ENCODE measurements at places on chromosomes 4 and X.
A peak's percentile ranks its signal among the peaks of the same experiment; 100 is the strongest.

- no peak for DNase-seq
These were observed 62.6 kb downstream of the DDX53 start for GRCh38 chrX:23062359-23062758.

DNA sequence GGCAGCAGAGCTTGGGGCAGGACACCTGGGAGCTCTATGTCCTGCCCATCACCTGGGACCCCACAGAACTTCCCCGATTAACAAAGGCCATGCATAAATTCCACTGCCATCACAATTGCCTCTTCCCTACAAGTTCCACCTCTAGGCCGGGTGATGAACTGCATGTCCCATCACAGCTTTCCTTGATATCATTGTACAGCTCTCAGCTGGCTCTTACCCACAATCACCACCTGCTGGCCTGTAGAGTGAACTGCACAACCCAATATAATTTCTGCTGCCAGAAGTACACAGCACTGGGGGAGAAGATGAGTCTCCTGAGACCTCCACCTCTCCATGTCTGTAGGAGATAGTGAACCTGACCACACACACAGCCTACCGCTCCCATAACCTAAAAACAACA lies 285.0 kb upstream of the AADAT start:
- DNase-seq: peak; percentile 17

GRCh38 chrX:100695991-100696390 lies 35.9 kb downstream of the SYTL4 start:
- DNase-seq: no peak

GRCh38 chr4:41365681-41366080 lies 109.0 kb downstream of the UCHL1 start:
- no peak for DNase-seq

- DNase-seq: no peak
These were observed 101.8 kb downstream of the AGTR2 start for GRCh38 chrX:116272322-116272721.

DNA sequence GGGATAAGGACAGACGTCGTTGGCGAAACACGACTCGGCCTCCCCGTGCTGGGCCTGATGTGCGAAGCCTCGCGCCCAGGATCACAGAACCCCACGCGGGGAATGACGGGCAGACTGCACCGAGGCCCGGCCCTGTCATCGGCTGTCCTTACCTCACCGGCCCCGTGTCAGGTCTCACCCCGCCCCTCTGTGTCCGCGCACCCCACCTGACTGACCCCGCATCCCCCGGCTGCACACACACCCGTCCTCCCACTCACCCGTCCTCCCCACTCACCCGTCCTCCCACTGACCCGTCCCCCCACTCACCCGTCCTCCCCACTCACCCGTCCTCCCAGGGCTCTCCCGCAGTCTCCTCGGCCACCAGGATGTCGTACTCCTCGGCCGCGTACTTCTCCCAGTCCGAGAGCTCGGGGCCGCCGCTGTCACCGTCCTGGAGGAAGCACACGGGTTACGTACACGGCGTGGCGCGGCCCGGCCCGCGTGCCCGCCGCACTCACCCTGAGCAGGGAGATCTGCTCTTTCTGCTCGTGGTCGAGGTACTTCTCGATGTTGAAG lies 19.8 kb upstream of the GTPBP6 start:
- DNase-seq: no peak

DNA sequence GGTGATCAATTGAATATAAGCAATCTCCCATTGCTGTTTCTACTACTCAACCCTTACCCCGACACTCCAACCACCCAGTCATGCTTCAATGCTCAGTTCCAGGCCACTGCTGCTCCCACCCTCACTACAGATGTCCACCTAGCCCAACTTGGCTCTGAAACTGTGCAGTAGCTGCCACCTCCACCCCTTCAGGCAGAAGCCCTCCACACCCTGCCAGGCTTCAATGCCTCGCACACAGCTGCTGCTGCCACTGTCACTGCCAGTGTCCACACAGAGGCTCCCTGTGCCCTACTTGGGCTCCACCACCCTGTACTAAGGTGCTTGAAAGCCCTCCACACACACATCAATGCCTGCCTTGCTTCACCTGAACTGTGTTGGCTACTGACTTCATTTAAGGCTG lies 34.6 kb downstream of the LAMTOR3 start:
- DNase-seq: no peak

DNA sequence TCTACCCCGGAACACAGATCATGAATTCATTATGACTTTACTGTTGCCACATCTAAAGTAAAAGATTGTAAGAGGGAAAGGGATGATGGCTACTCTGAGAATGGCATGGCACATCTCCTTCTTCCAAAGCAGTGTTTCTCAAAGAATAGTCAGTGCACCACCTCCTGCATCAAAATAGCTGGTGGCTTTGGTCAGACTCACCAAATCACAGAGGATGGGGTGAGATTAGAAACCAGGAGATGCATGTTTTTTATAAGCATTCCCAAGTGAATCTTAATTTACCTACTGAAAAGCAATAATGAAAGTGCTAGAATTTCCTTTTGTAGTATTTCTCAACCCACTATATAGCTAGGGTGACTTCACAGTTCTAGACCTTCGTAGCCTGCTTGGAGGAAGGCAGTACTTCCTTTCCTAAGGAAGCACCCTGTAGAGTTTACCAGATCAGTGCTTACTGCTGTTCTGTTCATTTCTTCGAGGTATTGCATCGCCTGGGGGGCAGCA lies 340.8 kb upstream of the KLF3 start:
- DNase-seq: no peak

- DNase-seq: peak; percentile 20
These were observed 112.2 kb upstream of the MAP3K15 start for GRCh38 chrX:19627533-19627932.

GRCh38 chrX:109374262-109374960 lies 107.5 kb downstream of the GUCY2F start:
- DNase-seq: no peak

- no peak for DNase-seq
These were observed 413.8 kb downstream of the FAT4 start for GRCh38 chr4:125728568-125728967.

GRCh38 chr4:53309321-53310040 lies 56.4 kb downstream of the SCFD2 start:
- no peak for DNase-seq

DNA sequence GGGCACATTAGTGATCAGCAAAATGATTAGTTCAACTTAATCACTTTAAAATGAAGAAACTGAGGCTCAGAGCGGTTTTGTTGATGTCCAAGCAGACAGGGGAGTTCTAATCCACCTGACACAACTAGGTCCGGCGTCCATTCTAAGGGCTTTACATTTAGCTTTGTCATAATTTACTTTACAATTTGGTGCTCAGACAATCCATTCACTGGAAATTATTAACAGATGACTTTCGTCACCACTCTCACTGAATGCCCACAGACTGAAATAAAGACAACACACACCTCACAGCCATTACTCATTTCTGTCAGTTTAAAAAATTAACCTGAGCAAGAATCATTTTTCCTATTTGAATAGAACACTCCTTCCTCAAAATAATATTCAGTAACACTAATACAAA lies 10.8 kb downstream of the NR3C2 start:
- DNase-seq: no peak

DNA sequence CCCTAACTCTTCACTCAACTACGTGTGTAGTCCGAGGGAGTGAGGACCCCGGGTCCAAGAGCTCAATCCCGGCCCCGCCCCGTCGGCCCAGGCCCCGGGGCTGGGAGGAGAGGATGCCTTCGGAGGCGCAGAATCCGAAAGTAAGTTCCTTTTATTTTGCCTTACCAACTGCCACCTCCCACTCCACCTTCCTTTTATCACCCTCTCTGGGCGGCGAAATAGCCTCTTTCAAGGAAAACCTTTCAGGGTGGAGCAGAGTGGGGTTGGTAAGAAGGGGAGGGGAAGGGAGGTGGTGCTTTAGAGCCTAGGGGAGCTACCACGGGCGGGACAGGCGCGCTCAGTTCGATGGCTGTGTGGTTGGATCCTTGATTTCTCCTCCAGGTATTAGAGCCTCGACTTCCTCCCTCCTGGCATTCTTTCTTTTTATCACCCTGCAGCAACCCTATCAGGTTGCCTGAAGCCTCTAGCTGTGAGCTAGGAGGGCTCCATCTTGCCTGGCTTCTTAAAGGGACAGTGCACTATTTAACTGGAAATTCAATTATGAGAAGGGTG lies 191.2 kb downstream of the RRAGB start:
- DNase-seq: peak; percentile 6

DNA sequence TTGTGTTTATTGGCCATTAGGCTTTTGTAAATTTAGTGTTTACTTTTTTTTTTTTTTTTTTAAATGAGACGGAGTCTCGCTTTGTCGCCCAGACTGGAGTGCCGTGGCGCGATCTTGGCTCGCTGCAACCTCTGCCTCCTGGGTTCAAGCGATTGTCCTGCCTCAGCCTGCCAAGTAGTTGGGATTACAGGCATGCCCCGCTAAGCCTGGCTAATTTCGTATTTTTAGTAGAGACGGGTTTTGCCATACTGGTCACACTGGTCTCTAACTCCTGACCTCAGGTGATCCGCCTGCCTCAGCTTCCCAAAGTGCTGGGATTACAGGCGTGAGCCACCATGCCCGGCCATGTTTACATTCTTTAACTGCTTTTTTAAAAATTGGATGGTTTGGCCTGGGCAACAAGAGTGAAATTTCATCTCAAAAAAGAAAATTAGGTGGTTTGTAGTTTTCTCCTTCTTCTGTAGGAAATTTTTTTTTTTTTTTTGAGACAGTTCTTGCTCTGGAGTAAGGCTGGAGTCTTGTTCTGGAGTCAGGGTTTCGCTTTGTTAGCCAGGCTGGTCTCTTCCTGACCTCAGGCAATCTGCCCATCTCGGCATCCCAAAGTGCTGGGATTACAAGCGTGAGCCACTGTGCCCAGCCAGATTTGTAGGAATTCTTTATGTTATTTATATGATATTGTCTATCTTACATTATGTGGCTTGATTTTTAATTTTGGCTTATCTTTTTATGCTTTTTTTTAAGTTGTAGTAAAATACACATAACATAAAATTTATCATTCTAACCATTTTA lies 15.1 kb downstream of the UBE2K start:
- no peak for DNase-seq

DNA sequence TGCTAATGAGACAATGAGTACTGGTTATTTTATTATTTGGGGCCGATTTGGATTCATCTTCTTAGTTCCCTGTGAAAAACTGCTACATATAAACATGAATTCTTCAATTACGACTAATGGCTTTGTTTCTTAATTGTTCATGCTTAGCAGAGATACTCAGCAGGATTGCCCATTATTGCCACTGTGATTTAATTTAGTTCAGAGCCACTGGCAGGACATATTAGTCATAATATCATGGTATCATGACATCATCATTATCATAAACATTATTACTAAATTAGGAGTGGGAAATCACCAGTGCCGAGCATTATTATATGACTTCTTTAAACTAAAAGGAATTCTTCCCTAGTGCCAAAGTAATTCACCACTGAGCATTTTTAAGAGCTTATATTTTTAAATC lies 201.4 kb downstream of the SPOCK3 start:
- DNase-seq: no peak

GRCh38 chr4:69600013-69600412 lies 39.4 kb downstream of the UGT2A2 start:
- DNase-seq: no peak

DNA sequence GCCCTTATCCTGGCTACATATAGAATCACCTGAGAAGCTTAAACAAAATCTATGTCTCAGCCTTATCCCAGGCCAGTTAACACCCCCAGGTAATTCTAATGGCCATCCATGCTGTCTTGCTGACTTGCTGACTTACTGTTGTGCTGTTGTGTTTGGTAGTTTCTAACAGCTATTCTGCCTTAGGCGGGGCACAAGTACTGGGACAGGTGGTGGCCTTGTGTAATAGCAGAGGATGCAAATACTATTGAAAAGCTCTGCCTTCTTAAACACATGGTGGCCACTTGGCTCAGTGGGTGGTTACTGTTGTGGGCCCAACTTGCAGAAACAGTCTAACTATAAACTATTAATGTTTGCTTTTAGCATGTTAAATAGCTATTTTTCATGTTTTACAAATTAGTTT lies 56.2 kb downstream of the CDS1 start:
- no peak for DNase-seq

GRCh38 chrX:154353172-154353843 lies 21.1 kb downstream of the FLNA start:
- no peak for DNase-seq

- no peak for DNase-seq
These were observed 53.7 kb downstream of the ZAR1 start for GRCh38 chr4:48543796-48544195.

DNA sequence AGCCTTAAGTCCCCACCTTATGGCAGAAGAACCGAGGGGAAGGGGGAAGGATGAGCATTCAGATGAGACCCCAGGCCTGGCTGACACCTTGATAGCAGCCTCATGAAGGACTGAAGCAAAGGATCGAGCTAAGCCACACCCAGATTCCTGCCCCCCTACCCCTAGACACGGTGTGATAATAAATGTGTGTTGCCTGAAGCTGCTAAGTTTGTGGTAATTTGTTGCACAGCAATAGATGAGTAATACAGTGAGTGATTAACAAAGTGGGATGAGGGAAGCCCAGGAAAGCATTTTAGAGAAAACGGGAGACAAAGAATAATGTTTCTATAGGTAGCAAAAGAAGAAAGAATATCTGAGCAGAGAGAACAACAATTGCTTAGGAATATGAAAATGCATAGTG lies 404.2 kb downstream of the MID1IP1 start:
- no peak for DNase-seq

DNA sequence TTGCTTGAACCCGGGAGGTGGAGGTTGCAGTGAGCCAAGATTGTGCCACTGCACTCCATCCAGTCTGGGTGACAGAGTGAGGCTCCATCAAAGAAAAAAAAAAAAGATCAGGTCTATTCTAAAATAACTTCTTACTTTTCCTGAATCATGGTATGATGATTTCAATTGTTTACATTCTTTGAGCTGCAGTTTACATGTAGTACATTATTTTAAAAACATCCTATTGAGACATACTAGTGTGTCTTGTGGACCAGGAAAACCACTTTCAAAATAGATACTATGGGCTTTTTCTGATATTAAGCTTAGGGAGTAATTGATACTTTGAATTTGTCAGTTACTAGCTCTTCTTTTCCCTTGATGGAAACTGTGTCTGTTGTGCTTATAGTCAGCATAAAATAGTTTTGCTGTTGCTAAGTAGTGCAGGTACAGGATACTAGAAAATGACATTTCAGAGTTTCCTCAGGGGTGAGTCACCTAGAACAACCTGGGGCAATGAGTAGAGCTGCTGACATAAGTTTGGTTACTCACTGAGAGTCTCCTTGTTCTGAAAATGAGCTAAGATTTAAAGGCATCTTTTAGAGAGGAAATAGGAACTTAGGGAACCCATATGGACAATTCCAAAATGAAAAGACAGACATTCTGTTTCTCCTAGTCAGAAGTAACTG lies 53.2 kb upstream of the C4orf54 start:
- no peak for DNase-seq

DNA sequence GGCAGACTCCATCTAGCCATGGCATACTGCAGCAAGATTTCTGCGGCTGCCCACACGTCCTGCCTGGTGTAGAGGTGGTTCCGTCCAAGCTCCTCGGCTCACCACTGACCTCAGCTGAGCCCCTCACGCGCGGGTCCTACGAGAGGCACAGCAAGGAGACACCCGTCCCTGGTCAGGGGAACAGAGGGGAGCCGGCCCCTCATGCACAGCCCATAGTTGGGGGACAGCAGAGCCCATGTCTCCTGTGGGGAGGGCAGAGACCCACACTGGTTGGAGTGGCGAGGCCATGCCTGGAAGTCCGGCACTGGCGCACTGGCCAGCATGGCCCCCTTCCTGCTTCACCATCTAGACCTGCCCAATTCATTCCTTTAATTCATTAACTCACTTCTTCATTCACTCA lies 80.8 kb downstream of the HTRA3 start:
- no peak for DNase-seq
